GM23338 (cell line): ENCODE measurements at places on chromosomes 6 and 20. TPM values are rescaled to one million over a fixed set of nuclear protein-coding genes. Genes with fewer than 3 reads are reported as not detected.

The TNNC2 gene
- total RNA-seq, result 0.59 TPM in 1 of 2 replicates, not detected in the other

The MATN4 gene
- 4.2 and 5.1 TPM in 2 replicates for total RNA-seq

The STX11 gene
- 0.08 and 0.35 TPM in 2 replicates for total RNA-seq

- no peaks in the 10 kb centered on the region for H3K36me3 ChIP-seq
- H3K27ac ChIP-seq, result no peak overlapping the region
- no peaks in the 10 kb centered on the region for H3K27me3 ChIP-seq
- no peak for DNase-seq
These were observed 96.6 kb downstream of the IMPG1 start for GRCh38 chr6:75975904-75976303.

DNA sequence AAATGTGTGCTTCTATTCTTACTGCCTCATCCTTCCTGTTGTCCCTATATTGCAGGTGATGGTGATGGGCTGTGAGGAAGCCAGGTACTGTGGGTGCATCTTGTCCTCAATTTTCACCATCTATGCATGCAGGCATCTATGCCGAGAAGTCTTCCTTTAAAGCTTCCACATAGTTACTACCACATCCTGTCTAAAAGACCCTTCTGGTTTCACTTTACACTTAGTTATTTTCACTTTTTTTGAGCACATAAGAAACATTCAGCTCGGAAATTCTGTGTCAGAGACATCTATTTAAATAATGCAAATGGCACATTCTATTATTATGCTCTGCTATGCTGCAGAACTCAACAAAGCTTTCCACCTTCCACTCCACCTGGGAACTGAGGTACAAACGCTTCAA is 28.2 kb upstream of the FABP7 start:
- H3K4me3 ChIP-seq, result no peak overlapping the region
- peaks cover 30% of the 10 kb centered on the region for H3K4me1 ChIP-seq
- peaks cover 47% of the 10 kb centered on the region for H3K27me3 ChIP-seq
- no peak for DNase-seq

GRCh38 chr20:38617011-38617829 is 15.6 kb downstream of the ARHGAP40 start:
- no peaks in the 10 kb centered on the region for H3K4me1 ChIP-seq
- no peak overlapping the region for H3K27ac ChIP-seq
- H3K27me3 ChIP-seq, result no peaks in the 10 kb centered on the region

GRCh38 chr20:18676396-18676795 is 88.5 kb downstream of the DTD1 start:
- no peak for DNase-seq
- H3K4me3 ChIP-seq, result no peak overlapping the region
- H3K27me3 ChIP-seq, result no peaks in the 10 kb centered on the region
- no peak overlapping the region for H3K27ac ChIP-seq

DNA sequence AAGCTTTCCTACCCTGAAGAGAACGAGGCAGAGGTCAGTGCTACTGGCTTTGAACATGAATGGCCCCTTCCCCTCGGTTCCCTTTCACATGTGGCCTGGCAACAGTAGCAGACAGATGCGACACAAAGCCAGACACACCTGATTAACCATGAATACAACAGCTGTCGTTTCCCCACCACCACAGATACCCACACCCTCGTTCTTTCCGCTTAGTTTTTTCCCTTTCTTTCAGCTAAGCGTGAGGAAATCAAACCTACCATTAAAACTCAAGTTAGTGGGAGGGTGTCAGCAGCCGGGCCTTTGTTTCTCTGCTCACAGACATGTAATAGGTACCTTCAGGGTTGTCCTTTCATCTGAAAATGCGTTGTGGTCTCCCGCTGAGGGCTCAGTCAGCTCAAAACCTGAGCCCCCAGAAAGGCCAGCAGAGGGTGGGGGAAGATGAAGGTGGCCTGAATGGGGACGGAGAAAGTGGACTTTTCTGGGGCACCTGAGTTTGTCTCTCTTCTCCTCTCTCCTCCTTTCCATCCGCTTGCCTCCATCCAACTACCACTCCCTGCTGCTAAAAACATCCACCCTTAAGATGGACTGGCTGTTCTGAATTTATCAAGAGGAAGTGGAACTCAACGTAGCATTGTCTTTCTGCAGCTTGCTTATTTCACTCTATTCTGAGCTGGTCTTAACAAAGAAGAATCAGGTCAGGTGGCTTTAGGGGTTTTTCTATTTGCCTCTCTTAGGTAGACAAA is 516.6 kb upstream of the JARID2 start:
- no peaks in the 10 kb centered on the region for H3K36me3 ChIP-seq
- H3K4me1 ChIP-seq, result peaks cover 23% of the 10 kb centered on the region
- H3K27ac ChIP-seq, result no peak overlapping the region
- H3K27me3 ChIP-seq, result no peaks in the 10 kb centered on the region

DNA sequence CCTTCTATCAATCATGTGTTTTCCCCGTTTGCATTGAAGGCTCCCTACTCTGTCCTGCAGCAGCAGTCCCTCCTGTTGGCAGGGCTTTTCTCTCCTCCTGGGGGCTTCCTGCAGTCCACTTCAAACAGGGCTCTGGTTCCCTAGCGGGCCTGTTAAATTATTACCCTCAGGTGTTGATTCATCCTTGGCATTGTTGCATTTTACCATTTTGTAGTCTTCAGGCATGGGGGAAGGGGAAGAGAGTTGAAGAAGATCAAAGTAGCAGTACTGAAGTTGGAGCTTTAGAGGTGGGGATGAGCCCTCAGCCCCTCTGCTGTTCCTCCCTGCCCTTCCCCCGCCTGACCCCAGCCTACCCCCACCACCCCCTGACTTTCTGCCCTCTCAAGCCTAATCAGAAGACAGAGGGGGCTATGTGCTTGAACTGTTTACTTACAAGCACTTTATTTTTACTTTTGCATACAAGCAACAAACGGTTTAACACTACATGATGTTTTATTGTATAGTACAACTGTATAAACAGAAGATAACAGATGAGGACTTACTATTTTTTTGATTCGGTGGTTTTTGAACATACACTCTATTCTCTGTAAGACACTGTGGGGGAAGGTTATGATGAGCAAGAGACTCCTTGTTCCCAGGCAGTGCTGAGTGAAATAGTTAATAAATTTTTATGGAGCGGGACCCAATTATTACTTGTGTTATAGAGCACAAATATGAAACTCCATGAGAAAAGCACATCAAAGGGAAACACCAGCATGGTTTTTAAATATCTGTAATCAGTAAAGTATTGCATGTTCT is 169.7 kb downstream of the EYA4 start:
- H3K27me3 ChIP-seq, result no peaks in the 10 kb centered on the region
- peaks cover 17% of the 10 kb centered on the region for H3K4me1 ChIP-seq
- H3K4me3 ChIP-seq, result no peak overlapping the region
- H3K36me3 ChIP-seq, result no peaks in the 10 kb centered on the region
- peak; percentile 51 for DNase-seq

- DNase-seq, result no peak
- no peak overlapping the region for H3K4me3 ChIP-seq
- H3K4me1 ChIP-seq, result no peaks in the 10 kb centered on the region
- H3K27me3 ChIP-seq, result no peaks in the 10 kb centered on the region
- no peak overlapping the region for H3K27ac ChIP-seq
These were observed 4.1 kb downstream of the ZC3H12D start for GRCh38 chr6:149480502-149481280.

DNA sequence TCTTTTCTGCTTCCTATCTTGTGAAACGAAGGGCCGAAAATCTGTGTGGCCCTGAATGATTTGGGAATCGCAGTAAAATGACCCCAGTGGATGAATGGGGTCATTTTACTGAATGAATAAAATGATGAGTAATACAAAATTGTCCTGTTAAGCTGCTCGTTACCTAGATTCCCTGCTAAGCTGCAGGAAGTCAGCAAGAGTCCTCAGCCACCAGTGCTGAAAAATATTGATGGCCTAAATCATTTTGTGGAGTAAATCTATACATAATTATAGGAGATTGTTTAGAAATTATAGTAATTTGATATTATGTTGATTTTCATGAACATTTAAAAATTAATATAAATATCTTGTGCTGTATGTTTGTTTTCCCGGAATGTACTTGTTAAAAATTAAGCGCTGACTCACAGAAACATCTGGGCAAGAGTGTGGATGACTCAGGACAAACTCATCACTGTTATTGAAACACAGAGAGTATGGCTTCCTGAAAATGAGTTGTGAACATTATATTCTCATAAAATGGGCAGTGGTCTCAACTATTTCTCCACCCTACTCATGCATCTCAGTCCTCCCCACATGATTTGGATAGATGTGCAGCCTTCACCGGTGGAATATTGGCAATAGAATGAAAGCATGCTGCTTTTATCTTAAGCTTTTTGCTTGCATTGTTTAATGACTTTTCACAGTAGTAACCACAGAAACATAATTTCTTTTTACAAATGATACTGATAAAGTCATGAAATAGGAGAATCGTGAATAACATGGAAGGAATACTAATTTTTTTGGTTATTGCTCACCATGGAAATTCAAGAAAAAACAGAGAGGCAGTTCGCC is 36.2 kb upstream of the RGS17 start:
- no peaks in the 10 kb centered on the region for H3K36me3 ChIP-seq
- no peak overlapping the region for H3K27ac ChIP-seq
- H3K4me3 ChIP-seq, result no peak overlapping the region
- no peak for DNase-seq
- H3K27me3 ChIP-seq, result no peaks in the 10 kb centered on the region

GRCh38 chr6:79764747-79765146 is 133.6 kb downstream of the SH3BGRL2 start:
- H3K36me3 ChIP-seq, result 0 out of 2 replicates have a peak, but pooled peaks cover 2% of the 10 kb centered on the region
- no peak overlapping the region for H3K4me3 ChIP-seq
- no peak for DNase-seq

- no peak overlapping the region for H3K27ac ChIP-seq
- no peaks in the 10 kb centered on the region for H3K27me3 ChIP-seq
- H3K4me3 ChIP-seq, result no peak overlapping the region
- no peaks in the 10 kb centered on the region for H3K36me3 ChIP-seq
- DNase-seq, result no peak
- H3K4me1 ChIP-seq, result 0 out of 2 replicates have a peak, but pooled peaks cover 5% of the 10 kb centered on the region
These were observed 57.6 kb upstream of the IPCEF1 start for GRCh38 chr6:154414021-154414813.

DNA sequence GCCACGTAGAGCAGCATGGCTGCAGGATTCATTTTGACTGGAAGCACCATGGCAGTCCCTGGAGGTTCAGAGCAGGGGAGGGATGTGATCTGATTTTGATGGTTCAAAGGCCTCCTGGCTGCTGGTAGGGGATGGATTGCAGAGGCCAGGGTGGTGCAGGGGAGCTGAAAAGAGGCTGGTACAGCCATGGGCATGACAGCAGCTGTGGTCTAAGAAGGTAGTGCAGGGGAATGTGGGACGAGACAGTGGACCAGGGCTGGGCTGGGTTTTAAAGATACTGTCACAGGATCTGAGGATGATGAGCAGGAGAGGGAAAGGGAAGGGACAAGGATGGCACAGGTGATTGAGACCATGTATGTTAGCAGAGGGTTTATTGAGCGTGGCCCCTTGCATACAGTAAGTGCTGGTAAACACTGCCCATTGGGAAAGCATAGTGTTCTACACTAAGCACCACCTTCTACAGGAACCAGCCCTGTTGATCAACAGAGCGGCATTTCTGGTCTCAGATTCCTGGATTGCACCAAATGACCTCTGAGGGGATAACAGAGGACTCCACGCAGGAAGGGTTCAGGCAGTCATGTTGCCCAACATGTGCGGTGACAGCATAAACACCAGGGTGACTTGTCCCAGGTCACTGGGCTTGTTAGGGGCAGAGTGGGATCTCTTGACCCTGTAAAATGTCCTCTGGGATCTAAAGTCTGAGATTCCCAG is 14.5 kb upstream of the SIRPA start:
- no peak overlapping the region for H3K4me3 ChIP-seq
- H3K27ac ChIP-seq, result no peak overlapping the region
- H3K27me3 ChIP-seq, result no peaks in the 10 kb centered on the region
- no peak for DNase-seq
- H3K4me1 ChIP-seq, result no peaks in the 10 kb centered on the region; the same call in 1 of the 2 replicates

DNA sequence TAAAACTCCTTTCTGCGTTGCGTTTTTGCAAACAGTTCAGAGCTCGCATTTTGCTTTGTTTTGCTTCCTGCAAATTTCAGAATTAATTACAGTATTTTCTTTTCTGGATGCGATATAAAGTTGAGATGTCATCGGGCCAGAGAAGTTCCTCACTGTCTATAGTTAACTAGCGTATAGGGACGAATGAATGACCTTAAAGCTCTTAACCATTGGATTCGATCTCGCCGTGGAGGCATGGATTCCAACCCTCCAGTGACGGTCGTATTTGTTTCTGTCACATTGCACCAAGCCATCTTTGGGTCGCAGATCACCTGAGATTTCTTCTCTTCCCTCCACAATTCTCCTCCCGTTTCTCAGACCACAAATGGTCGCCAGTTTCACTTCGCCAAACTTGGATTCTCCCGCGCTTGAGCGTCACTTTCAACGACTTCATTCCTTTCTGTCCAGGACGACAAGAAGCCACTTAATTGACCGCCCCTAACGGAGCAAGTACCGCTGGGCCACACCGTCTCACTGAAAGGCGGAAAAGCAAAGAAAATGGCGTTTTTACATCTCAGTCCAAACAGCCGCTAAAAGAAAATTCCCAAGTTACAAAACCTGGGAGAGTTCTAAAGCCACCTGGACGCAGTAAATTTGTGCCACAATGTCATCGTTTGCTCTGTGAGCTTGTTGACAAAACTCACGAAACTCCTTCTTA is 85.3 kb upstream of the ZNF184 start:
- DNase-seq, result peak; percentile 47
- no peaks in the 10 kb centered on the region for H3K4me1 ChIP-seq
- peaks cover 75% of the 10 kb centered on the region for H3K27me3 ChIP-seq
- H3K36me3 ChIP-seq, result no peaks in the 10 kb centered on the region
- H3K4me3 ChIP-seq, result peak overlapping the region; percentile 70
- no peak overlapping the region for H3K27ac ChIP-seq

DNA sequence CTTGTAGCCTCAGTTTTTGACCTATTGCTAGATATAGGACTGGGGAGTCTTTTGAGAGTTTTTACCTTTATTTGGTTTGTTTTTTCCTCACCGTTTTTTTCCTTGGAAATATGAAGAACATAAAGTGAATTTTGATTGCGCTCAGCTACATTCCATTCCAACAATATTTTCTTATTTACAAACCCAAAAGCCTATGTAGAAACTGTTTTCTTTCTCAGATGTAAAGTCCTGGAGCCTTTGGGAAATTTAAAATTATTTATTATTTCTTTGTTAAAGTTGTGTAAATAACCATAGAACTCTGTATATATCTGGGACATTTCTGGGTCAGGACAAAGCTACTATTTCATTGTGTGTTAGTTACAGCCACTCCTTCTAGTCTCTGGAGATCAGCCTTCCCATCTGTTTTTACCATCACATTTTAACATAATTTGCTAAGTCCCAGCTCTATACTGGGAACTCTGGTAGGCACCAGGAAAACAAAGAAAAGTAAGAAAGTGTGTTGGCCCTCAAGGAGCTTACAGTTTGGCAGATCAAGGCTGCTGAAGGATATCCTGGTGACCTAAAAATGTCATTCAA is 68.8 kb downstream of the JAG1 start:
- no peak overlapping the region for H3K27ac ChIP-seq
- H3K27me3 ChIP-seq, result no peaks in the 10 kb centered on the region
- H3K36me3 ChIP-seq, result no peaks in the 10 kb centered on the region
- H3K4me3 ChIP-seq, result no peak overlapping the region
- no peaks in the 10 kb centered on the region for H3K4me1 ChIP-seq
- DNase-seq, result no peak
